Right renal cortex interstitium (tissue), 3 donors: ENCODE measurements at places on chromosomes 7 and 10. TPM values are rescaled to one million over a fixed set of nuclear protein-coding genes. Genes with fewer than 3 reads are reported as not detected.

The GNB2 gene
- 164 TPM for polyA plus RNA-seq

The NANOS1 gene
- polyA plus RNA-seq, result 3.4 TPM

The ASB10 gene
- not detected for polyA plus RNA-seq

The CRPPA gene
- polyA plus RNA-seq, result 4.4 TPM

The CH25H gene
- polyA plus RNA-seq, result 0.22 TPM

The SLC18A3 gene
- not detected for polyA plus RNA-seq

The MKRN1 gene
- 146 TPM for polyA plus RNA-seq

The ARHGAP19 gene
- polyA plus RNA-seq, result 33.9 TPM

The UBE2D1 gene
- 39.0 TPM for polyA plus RNA-seq

The OR2A12 gene
- polyA plus RNA-seq, result not detected

The PRKG1 gene
- polyA plus RNA-seq, result 13.7 TPM

The GPR15LG gene
- polyA plus RNA-seq, result 0.76 TPM

The LRRD1 gene
- 0.17 TPM for polyA plus RNA-seq

The CREB5 gene
- 7.7 TPM for polyA plus RNA-seq

The NPY4R2 gene
- polyA plus RNA-seq, result not detected

The CALHM1 gene
- polyA plus RNA-seq, result 0.08 TPM

The ANXA8 gene
- polyA plus RNA-seq, result 0.21 TPM

The STOX1 gene
- polyA plus RNA-seq, result 11.6 TPM

The PAPSS2 gene
- 44.8 TPM for polyA plus RNA-seq

The WNT8B gene
- polyA plus RNA-seq, result 0.69 TPM

The TUBAL3 gene
- polyA plus RNA-seq, result 0.19 TPM

The FFAR4 gene
- not detected for polyA plus RNA-seq

The XRCC2 gene
- polyA plus RNA-seq, result 6.2 TPM

The DRGX gene
- polyA plus RNA-seq, result not detected

The PDE6C gene
- polyA plus RNA-seq, result 0.28 TPM

The ACSL5 gene
- polyA plus RNA-seq, result 3.7 TPM

The WEE2 gene
- polyA plus RNA-seq, result 0.35 TPM

The ERVW-1 gene
- polyA plus RNA-seq, result 0.74 TPM

The FAM13C gene
- polyA plus RNA-seq, result 10.0 TPM

The OR9A2 gene
- polyA plus RNA-seq, result not detected

The EPO gene
- polyA plus RNA-seq, result not detected

The ZNF722 gene
- 0.12 TPM for polyA plus RNA-seq

The LIPK gene
- not detected for polyA plus RNA-seq

The SLC13A1 gene
- polyA plus RNA-seq, result 27.9 TPM

The PRRT4 gene
- 0.72 TPM for polyA plus RNA-seq
